ENCODE measurements at places on chromosomes 12 and 14.

GRCh38 chr14:84095681-84096080 is 1434.3 kb upstream of the FLRT2 start:
- DNase-seq, result no peak

DNA sequence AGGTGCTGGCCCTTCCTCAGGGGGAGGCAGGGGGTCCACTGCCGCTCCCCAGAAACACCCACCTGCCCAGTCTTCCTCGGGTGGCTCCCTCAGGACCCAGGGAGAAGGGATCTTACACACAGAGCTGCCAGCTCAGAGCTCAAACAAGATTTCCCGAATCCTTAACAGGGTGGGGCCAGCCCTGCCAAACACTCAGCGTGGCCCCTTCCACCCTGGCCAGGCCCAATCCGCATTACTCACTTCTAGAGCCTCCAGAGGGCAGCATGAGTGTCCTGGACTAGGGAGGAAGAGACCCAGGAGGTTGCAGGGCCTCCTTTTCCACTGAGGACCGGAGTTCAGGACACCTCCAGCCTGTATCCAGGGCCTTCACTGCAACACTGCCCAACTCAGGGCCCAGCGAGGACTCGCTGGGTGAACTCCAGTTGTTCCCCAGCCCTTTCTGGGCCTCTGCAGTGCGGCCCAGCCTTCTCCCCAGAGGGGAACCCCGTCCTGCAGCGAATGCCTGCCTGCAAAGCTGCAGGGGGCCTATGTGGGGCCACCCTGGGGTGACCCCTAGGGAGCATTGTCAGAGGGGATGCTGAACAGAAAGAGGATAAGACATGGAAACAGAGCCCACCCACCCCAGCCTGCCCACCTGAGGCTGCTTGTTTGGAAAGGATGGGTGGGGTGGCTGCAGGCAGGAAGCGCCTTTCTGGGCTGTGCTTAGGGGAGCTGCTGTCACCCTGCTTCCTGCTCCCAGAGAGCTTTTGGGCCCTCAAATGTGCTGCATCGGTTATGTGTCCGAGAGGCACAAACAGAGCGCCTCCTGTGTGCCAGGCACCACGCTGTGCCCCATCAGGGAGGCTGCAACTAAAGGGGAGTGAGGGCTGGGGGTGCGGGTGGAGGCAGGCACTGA is 43.8 kb downstream of the CCNK start:
- no peak for DNase-seq

DNA sequence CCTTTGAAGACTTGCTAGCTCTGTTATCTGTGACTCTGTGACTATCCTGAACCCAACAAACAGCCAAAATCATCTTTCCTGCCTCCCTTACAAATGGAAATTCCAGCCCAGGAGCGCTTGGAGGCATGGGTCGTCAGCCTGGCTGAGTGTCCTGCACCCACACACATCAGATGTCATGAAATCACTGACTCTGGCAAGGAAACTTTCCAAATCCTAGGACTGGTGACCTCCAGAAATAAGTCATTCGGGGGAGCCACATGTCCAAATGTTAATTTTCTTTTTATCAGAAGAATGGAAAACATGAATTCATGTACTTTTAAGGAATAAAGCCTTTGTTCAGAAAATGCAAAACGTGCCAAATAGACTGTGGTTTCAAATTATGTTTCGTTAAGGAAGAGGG is 96.3 kb upstream of the EVL start:
- DNase-seq, result no peak

DNA sequence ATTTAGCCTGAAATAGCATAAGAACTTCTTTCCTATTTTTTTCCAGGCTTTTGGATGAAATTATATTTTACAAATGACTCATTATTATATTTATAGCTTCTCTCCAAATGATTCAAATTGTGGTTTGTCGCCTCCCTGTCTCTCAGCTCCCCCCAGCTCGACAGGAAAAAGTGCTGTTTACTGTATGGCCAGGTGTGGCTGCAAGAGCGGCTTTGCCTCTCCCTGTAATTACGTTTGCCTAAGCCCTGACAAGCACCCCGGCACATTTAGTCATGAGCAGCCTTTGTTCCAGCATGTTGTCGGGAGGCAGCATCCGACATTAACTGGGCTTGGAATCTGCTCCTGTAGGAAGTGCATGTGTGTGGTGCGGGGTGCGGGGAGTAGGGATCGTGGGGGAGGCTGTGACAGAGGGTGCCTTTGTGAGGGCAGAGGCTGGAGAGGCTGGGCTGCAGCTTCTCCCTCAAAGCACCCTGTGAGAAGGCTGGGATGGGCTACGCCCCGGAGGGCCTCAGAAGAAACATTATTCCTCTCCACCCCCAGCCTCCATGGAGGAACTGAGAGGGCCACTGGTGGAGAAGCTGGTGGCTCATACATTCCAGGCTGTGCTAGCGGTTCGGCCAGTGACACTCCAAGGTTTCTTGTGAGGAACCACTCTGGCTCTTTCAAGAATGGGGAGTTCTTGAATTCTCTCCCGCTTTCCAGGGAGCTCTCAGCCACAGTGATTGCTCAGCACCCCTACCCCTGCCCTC is 42.1 kb upstream of the CTDSP2 start:
- DNase-seq, result no peak

DNA sequence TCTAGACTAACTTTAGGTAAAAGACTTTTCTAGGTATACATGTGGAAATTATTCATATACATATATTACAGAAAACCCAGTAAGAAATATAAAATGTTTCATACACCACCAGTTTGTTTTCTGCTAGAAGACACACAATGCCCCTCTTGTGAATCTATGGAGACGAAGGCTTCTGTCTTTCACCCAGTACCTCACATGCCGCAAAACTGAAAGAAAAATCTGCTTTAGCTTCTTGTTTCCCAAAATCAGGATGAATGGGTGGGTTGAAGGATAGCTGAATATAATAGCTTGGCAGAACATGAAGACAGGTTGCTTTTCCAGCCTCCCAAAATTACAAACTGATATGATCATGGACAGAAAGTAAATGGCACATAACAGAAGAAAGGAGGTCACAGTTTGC is 1.3 kb downstream of the TAS2R30 start:
- no peak for DNase-seq

GRCh38 chr12:101764051-101764792 is 25.0 kb upstream of the SYCP3 start:
- no peak for DNase-seq

DNA sequence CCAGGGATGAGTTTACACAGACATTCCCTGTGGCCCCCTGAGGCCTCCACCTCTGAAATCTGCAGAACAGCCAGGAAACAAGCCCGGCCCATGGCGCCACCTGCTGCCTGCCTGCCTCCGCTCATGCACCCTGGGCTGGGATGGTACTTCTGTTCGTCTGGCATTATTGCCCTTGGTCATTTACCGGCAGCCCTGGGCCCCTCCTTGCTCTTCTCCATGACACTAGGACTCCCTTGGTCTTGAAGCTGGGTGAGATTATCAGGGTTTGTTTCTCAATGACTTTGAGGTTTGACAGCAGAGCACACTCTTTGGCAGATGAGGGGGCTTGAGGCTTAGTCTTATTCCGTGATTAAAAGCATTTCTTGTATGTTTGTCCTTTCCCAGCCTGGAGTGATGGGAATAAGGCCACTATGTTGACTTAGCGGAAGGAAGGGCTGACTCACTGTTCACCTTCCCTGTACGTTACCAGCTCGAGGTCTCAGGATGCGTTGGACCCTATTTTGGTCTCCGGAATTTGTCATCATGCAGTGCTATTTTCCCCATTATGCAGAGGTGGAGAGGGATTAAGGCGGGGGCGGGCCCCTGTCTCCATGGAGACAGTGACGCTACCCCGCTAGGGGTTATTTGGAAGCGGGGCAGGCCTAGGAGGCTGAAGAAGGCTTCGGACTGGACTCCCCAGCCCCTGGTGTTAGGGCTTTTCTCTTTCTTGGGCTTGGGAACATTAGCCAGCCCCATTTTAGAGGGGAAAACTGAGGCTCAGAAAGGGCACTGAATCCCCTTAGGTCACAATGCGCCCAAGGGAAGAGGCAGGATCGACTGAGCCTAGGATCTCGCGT is 706 bp upstream of the PEX5 start:
- DNase-seq, result peak; percentile 23

DNA sequence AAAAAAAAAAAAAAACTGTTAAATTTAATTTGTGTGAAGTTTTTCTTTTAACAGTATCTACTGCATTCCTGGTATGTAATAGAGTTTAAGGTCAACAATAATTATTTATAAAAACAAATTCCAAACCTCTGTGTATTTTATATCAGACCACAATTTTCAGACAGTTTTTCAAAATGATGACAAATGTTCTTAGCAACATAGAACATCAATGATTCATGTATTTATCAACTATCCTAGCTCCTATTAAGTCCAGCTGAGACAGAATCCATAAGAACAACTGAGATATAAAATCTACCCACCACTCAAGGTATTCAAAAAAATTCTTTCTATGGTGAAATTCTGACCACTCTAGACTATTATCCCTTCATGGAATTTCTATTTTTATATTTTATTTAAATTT is 144.5 kb downstream of the EPS8 start:
- no peak for DNase-seq

DNA sequence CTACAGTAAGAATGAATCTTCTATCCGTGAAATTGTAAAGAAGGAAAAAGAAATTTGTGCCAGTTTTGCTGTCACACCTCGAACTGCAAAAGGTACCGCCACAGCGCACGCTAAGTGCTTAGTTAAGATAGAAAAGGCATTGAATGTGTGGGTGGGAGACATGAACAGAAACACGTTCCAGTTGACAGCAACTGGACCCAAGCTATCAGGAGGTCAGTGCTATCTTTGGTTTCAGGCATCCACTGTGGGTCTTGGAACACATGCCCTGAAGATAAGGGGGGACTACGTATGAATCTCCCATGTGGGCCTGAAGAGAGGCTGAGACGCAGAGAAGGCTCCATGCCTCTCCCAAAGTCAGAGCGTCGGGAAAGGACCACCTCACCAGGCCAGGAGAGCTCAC is 9.8 kb downstream of the IFFO1 start:
- DNase-seq, result no peak

GRCh38 chr12:101909646-101910045 is 32.3 kb downstream of the DRAM1 start:
- DNase-seq, result no peak

- DNase-seq, result no peak
Measured at GRCh38 chr14:56580221-56580711, 668 bp downstream of the TMEM260 start.

DNA sequence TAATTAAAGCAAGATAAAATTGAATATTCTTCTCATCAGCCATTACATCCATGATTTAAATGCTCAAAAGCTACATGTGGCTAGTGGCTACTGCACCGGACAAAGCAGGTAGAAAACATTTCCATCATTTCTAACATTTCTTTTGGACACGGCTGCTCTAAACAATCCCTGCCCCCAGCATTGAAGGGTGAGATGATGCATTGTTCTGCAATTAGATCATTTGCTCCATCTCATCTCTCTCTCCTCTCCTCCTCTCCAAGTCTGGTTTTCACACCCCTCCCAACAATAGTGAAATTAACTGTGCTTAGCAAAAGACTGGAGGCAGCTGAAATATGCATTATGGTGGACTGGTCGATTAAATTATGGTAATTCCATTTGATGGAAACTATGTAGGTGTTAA is 288.5 kb downstream of the KSR2 start:
- DNase-seq, result no peak

DNA sequence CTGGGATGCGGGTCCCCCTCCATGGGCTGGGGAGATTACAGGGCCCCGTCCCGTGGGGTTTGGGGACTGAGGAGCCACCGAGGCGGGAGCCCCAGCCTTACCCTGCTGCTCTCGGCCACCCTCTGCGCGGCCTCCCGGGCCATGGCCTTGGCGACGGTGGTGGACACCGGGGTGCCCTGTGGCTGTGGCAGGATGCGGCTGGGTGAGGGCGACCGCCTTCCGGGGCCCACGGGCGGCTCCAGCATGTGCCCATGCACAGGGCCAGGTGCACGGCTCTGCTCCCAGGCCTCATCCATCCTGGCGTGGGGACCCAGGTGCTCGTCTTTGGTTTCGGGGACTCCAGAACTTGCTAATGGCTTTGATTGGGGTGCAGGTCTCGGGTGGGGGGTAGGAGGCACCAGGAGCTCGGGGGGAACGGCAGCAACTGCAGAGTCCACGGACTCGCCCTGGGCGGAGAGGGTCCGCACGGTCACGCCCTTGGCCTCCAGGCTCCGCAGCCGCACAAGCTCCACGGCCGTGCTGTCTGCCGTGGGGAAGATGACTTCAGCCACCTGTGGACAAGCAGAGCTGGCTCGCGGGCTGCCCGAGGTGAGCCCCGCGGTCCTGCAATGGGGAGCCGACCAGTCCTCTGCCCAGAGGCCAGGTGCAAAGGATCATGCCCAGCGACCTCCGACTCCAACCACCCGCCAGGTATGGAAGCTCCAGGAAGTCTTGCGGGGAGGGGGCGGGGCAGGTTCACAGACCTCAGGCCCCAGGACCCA is 99.2 kb downstream of the PIWIL1 start:
- DNase-seq, result no peak

- no peak for DNase-seq
Measured at GRCh38 chr14:105601360-105602242, 75.2 kb downstream of the TMEM121 start.

DNA sequence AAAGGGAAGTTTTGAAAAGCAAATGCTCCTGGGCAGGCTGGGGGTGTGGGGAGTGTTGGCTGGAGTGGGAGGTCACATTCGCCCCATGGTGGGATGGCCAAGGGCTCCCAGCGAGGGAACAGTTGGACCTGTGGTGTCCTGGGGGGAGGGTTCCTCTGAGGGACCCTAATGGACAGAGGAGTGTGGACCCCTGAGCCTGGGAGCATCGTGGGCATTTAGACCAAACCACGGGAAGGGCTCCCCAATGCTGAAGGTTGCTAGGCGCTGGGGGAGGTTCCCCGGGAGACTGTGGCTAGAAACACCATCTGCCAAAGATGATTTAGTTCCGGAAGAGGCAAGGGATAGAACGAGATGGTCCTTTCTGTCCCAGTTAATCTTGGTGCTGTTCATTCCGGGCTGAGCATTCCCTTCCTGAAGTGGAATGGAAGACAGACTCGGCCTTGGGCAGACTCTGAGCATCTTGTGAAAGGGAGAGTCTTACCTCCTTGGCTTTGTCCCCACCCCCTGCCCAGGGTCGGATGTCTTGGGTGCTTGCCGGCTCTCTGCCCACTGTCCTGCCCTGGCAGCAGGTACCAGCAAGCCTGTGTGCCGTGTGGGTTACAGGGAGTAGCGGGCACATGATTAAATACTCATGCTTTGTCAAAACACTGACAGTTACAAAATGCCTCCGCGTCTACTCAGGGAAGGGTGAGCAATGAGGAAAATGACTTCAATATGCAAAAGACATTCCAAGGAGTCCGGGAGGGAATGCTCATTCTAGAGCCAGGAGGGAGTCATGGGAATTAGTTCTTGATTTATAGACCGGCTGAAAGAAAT is 215.9 kb downstream of the CACNA1C start:
- DNase-seq, result no peak

DNA sequence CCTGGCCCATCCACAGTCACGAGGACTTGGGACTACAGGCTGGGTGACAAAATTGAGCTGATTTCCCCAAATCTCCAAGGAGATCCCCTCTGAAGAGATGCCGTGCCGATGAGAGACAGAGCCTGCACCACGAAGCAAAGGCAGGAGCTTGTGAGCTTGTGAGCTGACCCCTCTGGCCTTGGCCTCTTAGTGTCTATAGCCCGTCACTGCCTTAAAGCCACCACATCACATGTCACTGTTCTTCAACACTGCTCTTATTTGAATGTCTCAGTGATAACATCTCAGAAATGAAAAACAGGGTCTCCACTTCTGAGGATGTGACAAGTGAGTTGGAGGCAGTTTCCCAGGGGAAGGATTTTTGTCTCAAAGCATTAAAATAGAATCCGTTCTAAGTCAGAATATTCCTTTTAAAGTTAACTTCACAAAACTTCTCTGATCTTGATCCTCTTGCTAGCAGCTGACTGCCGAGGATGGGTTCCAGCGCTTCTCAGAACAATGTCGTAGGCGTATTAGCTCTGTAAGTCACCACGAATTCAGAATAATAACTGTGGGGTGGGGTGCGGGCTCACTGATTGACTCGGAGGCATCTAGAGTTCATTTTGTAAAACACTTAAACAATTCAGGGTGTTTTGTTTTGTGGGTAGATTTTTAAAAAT is 37.5 kb downstream of the CHST11 start:
- peak; percentile 51 for DNase-seq
